ENCODE measurements at places on chromosomes 4 and X.

DNA sequence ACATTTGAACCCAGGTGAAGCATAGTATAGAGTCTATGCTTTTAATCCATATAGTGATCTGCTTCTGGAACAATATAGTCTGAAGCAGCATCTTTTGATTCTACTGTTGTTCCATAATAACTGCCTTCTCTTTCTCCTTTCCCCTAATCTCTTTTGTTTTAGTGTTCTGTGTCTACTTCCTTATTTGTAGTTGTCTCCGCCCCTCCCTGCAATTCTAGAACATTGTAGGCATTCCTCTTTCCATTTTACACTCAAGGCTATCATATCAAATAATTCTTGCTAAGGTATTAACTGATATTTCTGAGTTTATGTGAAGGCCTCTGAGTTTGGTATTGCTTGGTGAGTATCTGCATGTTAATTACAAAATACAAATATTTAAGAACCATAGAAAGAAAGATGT lies 11.6 kb downstream of the BLTP1 start:
- no peak for DNase-seq

- no peak for DNase-seq
Measured at GRCh38 chrX:45628041-45628440, 427.4 kb upstream of the DIPK2B start.

DNA sequence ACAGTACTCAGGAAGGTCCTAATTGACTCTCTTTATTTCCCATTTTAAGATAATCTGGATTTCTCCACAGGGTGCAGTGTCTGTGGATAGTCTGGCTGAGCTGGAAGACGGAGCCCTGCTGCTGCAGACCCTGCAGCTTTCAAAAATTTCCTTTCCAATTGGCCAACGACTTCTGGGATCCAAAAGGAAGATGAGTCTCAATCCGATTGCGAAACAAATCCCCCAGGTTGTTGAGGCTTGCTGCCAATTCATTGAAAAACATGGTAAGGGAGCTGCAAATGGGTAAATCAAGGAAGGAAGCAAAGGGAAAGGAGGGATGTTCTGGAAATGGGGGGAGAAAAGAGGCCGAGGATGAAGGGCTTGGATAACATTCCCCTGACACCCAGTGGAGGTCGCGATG lies 26.0 kb downstream of the ARHGAP36 start:
- DNase-seq = no peak

DNA sequence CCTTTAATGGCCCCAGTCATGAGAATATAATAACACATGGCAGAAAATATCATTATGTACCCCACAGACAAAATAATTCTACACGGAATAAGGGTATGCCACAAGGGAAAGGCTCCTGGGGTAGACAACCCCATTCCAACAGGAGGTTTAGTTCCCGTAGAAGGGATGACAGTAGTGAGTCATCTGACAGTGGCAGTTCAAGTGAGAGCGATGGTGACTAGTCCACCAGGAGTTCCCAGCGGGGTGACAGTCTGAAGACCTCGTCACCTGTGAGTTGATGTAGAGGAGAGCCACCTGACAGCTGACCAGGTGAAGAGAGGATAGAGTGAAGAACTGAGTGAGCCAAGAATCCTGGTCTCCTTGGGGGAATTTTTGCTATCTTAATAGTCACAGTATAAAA lies 13.5 kb downstream of the MEPE start:
- DNase-seq = no peak

GRCh38 chr4:1047976-1048772 lies 36.7 kb downstream of the FGFRL1 start:
- no peak for DNase-seq

DNA sequence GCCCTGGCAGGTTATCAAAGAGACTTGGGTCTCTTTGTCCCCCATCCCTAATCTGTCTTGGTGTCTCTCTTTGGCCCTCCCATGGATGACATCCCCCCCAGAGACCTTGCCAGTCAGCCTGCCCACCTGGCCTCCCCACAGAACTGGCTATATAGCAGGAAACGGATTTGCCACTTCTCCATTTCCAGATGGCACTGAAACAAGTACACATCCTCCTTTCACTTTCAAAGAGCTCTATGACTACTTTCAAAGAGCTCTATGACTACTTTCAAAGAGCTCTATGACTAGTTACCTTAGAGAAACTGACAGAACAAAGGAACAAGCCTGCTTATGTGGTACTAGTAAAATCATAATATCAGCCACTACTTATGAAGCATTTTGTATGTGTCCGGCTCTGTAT lies 175.3 kb downstream of the MAML3 start:
- DNase-seq = peak; percentile 36

DNA sequence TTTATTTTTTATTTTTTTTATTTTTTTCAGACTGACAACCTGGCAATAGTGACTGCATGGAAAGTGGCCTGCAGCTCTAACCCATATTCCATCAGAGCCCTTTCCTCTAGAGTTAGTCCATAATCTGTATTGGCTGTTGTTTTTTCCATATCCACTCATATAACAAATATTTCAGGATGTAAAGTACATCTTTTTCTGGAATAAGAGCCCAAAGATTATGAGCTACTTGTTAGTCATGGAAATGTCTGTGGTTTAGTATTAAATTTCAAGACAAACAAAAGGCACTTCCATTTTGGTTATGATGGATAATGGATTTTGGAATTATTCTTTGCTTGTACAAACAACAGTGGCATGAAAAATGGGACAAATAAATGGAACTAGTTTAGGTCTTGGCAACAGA lies 296.0 kb upstream of the HS3ST1 start:
- no peak for DNase-seq

DNA sequence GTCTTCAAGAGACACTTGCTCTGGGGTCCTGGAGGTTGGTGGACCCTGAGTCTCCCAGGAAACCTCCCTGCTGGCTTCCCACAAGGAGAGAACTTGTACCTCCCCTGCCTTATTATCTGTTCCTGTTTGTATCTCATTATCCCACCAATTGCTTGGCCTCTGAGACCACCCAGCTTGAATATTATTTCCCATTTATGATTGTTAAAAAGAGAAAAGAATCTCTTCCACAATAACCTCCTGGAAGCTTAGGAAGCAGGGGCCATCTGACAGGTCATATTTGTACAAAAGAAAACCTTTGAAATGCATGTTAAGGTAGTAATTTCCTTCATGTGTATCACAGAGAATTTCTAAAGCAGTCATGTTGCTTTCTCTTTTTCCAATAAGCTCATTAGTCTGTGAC lies 239.5 kb downstream of the FBXW7 start:
- no peak for DNase-seq

DNA sequence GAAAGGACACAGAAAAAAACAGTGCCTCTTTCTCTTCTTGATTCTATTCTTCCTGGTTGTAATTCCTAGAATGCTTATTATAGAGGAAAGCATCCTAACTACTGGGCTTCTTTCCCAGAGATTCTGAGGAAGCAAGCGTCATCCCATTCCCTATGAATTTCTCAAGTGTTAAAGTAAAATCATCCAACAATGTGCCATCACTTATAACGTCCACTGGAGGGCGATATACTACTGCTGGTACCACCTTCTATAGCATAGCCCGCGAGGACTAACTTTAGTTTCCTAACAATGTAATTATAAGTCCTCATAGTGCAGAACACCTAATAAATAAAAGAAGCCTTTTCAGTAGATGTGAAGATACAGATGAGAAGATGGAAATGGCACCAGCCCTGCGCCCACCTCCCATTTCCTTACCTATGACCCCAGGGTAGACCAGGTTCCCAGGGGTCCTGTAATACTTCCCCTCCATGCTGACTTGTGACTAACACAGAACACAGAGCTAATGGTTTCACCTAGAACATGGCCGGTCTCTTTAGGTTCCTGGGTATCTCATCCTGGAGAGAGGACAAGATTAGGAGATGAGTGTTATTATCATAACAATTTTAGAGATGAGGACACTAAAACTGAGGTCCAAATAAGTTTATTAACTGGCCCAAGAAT lies 4.2 kb downstream of the CENPVL3 start:
- no peak for DNase-seq

GRCh38 chr4:131644619-131645018 lies 1504.5 kb upstream of the PCDH10 start:
- DNase-seq = no peak

- no peak for DNase-seq
Measured at GRCh38 chrX:6674734-6675133, 139.8 kb upstream of the VCX3A start.

DNA sequence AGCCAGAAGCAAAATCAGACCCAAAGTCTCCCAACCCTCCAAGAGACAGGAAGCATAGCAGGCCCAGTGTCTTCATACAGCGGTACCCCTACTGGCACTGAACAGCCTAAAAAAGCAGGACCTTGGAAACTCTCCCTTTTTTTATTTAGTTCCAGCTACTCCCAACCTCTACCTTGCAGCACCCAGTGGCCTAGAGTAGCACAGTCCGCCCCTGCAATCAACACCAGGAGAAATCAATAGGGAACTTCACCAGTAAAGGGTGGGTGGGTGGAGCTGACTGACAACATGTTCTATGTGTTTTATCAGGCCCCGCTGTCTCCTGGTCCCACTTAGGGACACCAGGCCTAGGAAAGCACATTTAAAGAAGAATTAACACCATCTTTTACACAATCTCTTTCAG lies 378.5 kb upstream of the CT83 start:
- no peak for DNase-seq

DNA sequence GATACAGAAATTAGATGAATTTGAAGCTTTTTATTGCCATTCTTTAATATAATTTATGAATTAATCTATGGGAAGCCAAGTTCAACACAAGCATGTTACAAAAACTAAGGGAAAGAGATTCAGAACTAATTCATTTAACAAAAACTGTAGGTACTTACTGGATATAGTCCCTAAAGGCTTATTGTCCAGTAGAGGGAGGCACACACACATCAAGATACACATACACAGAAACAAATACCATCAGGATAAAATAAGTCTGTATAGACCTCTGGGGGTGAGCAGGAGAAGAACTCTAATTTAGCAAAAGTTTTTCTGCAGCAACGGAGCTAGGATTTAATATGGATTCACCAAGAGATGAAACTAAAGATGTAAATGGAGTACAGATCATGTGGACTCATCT lies 83.0 kb upstream of the IL13RA1 start:
- no peak for DNase-seq

- no peak for DNase-seq
Measured at GRCh38 chr4:45846016-45846415, 277.8 kb downstream of the GABRG1 start.

DNA sequence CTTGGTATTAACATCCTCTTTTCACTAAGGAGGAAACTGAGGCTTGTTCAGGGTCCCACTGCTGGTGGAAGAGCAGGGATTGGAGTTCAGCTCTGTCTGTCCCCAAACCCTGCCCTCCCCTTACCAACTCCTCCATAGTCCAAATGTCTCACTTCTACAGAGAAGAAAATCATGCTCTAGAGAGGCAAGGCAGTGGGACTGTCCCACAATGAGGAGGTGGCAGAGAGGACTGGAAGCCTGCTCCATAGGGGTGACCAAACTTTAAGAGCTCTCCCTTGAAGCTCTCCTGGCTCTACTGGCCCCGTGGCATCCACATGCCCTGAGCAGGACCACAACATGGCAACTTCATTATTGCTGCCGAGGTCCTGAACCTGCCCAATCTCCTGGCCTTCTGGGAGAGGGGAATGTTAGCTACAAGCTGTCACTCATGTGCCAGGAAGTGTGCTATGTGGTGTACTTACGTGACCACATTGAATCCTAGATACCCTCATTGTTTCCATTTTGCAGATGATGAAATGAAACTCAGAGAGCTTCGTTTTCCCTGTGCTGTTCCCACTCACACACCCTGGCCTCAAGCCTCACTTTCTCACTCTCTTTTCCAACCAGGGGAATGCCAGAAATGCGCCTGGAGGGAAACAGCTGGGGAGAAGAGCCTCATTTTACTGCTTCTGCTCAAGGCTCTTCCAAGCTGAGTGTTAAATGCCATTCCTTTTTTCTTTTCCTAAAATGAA lies 71.5 kb downstream of the ANAPC4 start:
- DNase-seq = no peak

DNA sequence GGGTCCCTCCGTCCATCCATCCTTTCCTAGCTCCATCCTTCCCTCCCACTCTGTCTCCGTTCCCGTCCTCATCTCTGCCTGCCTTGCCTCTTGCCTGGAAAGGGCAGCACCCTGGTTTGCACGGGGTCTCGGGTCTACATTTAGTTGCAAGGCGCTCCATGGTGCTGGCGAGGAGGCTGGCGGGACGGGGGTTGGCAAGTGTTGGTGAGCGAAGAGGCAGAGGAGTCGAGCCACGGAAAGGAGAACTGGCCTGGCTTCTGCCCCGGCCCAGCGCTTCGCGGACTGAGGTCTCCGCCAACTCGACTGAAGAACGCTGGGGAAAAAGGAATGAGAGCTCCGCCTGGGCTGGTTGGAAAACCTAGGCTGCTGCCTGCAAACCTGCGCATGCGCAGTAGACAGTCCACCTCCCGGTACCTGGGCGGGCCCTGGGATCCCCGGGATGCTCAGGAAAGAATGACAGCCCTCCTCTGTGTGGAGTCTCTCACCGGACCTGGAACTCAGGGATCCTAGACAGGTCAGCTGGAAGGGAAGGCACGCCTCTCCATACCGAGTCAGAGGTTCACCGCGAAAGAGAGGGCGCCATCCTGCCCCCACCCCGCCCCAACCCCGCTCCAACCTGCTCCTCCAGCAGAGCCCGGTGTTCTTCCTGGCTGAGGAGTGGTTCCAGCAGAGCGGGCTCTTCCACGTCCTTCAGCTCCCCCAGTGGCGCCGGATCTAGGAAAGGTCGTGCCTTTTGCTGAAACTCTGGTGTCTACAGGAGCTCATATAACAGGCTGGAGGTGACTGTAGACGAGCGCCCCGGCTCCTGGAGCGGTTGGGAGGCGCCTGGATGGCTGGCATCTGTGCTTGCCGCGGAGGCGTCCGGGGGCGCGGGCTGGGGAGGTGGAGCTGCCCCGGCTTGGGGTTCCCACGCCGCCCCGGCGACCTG lies 6.0 kb downstream of the FRG2 start:
- DNase-seq = no peak

DNA sequence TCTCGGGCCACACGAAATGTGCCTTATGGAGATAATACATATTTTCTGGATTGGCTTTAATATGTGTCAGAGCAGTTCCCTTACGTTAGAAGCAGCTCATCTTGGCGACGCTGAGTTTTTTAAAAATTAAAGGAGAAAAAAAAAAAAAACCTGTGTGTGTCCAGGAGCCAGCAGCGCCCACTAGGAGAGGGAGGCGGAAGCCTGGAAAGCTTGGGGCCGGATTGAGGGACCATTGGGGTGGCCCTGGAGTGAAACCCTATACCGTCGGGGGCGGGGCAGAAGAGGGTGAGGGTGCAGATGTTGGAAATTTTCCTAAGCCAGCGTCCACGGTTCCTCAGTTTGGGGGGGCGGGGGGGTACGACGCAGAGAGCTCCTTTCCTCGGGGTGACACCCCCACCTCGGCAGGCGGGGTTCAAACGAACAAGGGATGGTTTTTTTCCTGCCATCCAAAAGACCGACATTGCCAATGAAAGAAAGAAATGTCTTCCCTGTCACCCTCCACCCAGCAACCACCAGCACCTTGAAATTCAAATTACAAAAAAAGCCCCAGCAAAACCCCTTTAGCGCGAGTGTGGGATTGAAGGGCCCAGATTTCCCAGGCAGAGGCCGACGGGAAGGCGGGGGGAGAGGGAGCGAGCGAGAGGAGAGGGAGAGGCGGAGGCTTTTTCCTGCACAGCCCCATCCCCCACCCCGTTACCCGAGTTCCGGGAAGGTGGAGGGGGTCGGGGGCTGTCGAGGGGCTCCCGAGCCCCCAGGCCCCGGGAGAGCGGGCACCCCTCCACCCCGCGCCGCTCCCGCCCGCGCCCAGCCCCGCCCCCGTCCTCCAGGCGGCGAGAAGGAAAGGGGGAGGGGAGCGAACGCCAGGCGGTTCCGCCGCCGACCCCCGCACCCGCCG lies 859 bp downstream of the SMARCA1 start:
- no peak for DNase-seq

- DNase-seq = no peak
Measured at GRCh38 chr4:63983224-63983623, 426.0 kb downstream of the TECRL start.
